ENCODE measurements at places on chromosomes 16 and 17.

DNA sequence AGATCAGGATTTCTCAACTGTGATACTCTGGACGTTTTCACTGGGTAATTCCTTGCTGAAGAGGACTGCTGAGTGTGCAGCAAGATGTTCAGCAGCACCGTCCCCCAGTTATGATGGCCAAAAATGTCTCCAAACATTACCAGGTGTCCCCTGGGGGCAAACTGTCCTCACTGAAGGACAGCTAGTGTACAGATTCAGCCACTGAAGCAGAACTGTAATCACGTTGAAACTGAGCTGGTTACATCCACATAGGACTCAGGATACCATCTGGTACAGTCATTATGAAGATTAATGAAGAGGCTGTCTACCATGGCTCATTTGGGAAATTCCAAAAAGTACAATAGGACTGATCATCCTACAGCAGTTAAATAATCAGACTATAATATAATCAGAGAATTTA, 43.3 kb upstream of the GINS3 start:
- DNase-seq = no peak

DNA sequence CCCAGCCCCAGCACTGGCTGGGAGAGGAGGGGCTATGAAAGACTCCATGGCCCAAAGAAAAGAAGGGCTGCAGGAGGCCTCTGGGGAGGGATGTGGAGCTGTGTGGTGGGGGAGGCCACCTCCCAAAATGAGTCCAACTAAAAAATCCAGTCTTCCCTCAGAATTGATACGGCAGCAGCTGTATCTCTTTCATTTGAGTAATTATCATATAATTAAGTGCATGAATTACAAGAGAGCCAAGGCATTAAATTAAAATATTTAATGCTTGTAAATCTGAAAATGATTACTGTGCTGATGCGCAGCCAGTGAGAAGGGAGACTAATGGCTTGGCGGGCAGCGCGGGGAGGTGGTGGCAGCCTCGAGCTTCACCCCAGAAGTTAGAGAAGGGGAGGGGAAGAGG, 192.8 kb downstream of the C16orf78 start:
- no peak for DNase-seq

DNA sequence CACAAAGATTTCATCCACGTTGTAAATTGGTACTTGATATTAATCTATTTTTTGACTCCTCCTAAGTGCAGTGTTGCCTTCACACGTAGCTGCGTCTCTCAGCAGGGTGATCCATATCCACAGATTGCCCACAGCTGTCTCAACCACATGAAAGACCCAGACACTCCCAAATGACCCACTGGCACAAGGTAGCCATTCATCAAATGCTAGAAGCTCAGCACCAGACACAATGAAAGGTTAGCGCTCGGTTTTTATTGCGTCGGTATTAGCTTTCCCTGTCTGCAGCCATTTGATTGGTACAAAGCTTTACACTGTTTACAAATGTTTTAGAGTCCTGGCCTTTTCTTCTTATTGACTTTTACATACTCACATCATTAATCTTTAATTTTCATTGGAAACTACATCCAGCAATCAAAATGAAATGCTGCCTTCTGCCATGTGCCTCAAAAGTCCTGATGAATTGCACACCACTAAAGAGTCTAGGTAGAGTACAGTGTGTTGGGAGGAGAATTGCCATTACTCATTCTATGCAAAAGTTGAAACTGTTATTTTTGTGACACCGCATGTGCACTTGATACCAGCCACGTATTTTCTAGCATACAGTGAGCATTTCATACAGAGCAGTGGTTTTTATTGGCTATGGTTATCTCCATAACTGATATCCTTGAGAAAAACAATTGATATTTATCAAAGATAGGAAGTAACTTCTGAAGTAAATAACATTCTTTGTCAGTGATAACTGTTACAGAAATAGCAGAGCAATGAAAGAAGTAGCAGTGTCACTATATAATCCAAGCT, 127.3 kb upstream of the NUDT7 start:
- DNase-seq = peak; percentile 13

DNA sequence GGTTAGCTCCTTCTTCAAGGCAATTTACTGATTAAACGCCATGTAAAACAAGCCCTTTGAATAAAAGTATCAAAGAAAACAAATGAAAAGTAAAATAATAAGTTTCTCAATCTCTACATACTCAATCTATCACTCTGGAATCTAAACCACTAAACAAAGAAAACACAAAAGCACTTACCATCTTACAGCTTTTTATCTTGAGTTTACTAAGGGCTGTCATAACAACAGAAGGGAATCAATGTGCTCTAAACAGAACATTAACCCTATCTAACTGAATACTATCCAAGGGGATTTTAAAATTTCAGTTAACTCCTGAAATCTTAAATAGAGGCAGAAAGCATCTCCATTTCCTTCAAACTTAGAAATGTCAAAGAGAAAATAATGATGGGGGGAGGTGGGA, 3.4 kb downstream of the SKA2 start:
- no peak for DNase-seq

All from NCI-H748 treated with DMSO at 0.1 percent for 48 hours (cell line).